ENCODE measurements at places on chromosomes 16 and 17.
A peak's percentile ranks its signal among the peaks of the same experiment; 100 is the strongest.

- no peak for DNase-seq
Observed at GRCh38 chr17:265718-266117, 84.3 kb upstream of the DOC2B start.

GRCh38 chr16:50547340-50548124 lies 664 bp upstream of the NKD1 start:
- no peak for DNase-seq

GRCh38 chr17:55634702-55635101 lies 88.0 kb downstream of the TMEM100 start:
- no peak for DNase-seq

- DNase-seq, result no peak
Observed at GRCh38 chr17:75468291-75468754, 11.9 kb downstream of the TMEM94 start.

DNA sequence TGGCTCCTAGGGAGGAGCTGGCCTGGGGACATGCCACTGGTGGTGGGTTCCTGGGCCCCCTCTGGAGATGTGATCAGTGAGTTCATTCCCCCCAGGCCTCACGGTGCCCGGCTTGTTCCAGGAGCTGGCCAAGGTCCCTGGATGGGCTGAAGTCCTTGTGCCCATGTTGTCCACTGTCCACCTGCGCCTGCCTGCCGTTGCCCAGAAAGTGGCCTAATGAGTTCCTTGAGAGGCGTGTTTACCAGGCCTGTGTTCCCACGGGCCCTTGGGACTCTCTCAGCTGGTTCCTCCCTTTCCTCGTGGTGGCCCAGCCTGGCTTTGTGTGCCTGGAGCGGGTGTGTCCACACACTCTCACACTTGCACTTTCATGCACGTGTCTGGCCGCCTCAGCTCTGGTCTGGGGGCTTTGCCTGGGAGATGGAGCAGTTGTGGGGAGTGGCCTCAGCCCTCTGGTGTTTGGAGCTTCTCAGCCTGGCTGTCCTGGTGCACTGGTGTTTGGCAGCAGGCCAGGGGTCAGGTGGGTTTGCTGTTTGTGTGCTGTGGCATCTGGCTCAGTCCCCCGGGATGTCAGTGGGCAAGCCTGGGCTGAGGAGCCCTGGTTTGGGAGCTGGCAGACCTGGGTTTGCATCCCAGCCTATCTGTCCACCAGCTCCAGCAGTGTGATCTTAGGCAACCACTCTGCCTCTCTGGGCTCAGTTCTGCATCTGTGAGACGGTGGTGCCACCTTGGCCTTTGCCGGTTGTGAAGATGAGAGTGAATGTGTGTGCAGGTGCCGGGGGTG lies 18.0 kb downstream of the ADCY7 start:
- no peak for DNase-seq

DNA sequence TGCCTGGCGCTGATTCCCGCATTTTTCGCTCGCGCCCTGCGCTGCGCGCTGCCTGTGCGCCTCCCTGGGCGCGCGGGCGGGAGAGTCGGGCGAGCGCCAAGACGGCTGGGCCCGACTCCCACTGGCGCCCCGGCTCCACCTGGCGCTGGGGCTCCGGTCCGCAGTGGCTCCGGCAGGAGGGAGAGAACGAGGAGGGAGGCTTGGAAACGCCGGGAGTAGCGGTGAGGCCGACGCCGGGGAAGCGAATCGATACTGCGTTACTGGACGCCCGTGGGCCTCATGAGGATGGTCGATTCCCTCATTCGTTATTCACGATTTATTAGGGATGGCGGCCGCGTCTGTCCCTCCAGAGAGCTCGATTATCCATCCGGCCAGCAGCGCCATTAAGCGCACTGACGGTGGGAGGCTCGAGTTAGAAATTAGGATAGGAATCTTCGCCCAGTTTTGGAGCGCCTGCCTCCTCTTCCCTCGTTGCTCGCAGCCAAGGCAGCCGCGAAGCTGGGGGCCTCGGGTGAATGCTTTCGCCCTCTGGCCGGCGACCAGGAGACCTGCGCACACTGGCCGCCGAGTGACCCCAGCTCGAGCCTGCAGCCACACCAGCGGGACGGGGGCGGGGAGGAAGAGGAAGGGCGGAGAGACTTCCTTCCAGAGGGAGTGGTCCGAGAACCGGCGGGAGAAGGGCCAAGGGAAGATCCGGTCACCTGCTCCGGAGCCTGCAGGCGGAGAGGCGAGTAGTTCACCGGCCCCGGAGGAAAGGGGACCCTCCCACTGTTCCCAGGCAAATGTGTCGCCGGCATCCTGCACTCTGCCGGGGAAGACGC lies 1.3 kb upstream of the PCGF2 start:
- DNase-seq, result peak; percentile 80

GRCh38 chr16:57863434-57864160 lies 61.3 kb upstream of the KIFC3 start:
- DNase-seq, result peak; percentile 34

DNA sequence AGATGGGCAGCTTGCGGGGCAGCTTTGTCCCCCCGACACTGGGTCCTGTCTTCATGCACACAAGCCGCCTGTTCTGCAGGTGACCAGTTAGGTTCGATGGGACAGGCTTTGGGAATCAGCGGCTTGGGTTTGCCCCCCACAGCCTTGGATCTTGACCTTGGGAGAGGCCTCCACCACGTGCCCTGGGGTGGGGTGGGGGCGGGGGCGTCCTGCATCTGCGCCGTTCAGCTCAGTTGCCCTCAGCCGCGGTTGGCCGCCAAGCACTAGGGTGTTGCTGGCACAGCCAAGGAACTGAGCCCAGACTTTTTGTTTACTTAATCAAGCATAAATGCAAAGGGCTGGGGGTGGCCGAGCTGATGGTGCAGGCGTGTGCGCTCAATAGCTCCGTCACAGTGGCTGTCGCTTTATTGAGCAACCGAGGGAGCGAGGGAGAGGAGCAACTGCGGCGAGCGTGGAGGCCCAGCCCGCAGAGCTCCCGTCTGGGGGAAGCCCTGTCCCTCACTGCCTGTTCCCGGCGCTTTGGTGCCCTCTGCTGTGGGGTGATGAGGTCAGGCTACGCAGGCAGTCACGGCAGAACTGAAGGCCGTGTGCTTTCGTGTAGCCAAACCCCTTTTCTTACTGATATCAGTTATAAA lies 33.9 kb downstream of the JPH3 start:
- peak; percentile 53 for DNase-seq

- peak; percentile 85 for DNase-seq
Observed at GRCh38 chr17:27455914-27456680, at the start of gene KSR1. Gene KSR1, plus strand, starts transcription at chr17:27456448. Its CDS starts 196 bp downstream, at chr17:27456644.

DNA sequence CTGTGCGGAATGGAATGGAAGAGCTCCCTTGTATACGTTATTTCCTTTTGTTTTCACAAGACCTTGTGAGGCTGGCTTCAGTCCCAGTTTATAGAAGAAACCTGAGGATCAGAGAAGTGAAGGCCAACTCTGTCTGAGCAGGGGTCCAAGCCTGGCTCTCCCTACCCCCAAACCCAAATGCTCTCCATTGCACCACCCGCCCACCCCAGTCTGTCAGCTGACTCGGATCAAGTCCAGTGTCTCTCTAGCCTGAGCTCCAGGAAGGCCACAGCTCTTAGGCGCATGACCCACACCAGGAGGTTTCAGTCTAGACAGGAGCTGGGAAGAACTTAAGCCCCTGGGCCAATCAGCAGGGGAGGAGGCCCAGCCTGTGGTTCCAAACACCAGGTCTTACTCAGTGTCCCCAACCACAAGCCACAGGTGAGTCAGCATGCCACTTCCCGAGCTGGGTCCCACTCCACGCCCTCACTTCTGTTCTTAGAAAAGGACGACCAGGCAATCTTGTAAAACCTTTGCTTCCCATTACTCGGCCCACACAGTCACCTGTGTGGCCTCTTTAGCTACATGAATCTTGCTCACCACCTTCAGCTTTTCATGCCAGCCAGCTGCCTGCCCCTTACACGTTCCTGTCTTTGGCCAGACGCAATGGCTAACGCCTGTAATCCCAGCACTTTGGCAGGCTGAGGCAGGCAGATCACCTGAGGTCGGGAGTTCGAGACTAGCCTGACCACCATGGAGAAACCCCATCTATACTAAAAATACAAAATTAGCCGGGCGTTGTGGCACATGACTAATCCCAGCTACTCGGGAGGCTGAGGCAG lies 27.8 kb downstream of the TK2 start:
- no peak for DNase-seq

DNA sequence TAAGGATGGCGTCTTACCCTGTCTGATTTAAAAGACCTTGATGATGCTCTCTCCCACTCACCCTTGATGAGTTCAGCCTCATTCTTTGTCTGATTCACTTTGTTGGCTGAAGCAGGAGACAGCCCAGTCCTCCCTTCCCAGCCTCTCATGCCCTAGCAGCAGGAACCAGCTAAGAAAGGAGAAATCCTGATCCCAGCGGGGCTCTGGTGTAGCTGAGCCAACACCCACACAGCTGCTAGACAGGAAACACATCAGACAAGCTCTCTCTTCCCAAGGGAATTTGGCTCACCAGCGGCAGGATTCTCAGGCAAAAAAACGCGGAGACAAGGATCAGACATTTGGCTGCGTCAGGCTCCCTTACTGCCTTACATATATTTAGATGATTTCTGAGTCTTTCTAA lies 211.5 kb downstream of the CDH11 start:
- no peak for DNase-seq

- no peak for DNase-seq
Observed at GRCh38 chr17:35377068-35377467, 3.6 kb upstream of the SLFN11 start.

GRCh38 chr17:40362696-40363110 lies 1.8 kb downstream of the GJD3 start:
- DNase-seq, result no peak

DNA sequence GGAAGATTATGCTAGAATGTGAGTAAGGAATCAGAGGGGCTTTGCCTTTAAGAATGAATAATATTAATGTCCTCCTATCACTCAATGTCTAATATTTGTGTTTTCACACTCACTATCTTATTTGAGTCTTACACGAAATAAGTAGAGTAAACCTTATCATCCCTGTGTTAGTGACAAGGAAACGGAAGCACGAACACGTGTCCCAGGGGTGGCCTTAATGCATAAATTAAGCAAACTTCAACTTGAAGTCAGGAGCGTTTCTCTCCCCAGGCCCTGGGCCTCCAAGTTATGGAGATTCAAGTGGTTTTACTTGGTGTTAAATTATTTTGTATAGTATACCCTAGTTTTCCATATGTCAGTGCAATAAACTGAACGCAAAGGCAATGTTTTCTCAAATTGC lies 96.0 kb downstream of the WDR59 start:
- DNase-seq, result no peak

- no peak for DNase-seq
Observed at GRCh38 chr17:33045216-33045615, 53.6 kb downstream of the SPACA3 start.

DNA sequence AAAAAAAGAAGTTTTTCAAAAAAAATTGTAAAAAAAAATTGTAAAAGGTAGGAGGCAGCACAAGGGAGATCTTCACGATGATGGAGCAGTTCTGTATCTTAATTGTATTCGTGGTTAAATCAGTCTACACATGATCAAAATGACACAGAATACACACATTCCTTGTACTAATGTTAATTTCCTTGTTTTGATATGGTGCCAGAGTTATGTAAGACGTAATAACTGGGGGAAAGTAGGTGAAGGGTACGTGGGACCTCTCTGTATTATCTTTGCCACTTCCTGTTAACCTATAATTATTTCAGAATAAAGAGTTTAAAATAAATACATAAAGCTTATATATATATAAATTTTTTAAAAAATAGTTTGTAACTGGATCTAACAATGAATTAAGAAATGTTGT lies 36.8 kb downstream of the HELZ start:
- DNase-seq, result no peak

DNA sequence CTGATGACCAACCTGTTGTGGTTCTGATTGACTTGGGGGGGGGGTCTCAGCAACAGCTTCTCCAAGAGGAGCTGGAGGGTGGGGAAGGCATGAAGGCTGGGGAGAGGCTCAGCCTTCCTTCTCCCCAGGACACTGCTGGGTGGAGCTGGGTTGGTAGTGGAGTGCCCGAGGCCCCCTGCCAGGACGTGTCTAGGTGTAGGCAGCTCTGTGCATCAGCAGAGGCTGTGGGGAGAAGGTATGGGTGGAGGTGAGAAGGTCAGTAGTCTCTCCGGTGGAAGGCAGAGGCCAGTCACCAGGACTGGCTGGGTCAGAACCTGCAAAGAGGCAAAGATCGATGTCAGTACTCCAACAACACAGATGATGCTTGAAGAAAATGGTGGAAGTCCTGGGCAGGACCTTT lies 3.9 kb downstream of the CHAD start:
- no peak for DNase-seq

DNA sequence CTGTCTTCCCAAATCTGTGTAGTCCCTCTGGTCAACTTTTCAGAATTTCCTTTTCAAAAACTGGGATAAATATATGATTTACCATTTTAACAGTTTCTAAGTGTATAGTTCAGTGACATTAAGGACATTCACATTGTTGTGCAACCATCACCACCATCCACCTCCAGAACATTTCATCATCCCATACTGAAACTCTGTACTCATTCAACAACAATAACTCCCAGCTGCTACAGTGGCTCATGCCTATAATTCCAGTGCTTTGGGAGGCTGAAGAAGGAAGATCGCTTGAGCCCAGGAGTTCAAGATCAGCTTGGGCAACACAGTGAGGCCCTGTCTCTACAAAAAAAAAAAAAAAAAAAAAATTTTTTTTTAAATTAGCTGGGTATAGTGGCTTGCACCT lies 131.0 kb downstream of the AATF start:
- DNase-seq, result no peak

DNA sequence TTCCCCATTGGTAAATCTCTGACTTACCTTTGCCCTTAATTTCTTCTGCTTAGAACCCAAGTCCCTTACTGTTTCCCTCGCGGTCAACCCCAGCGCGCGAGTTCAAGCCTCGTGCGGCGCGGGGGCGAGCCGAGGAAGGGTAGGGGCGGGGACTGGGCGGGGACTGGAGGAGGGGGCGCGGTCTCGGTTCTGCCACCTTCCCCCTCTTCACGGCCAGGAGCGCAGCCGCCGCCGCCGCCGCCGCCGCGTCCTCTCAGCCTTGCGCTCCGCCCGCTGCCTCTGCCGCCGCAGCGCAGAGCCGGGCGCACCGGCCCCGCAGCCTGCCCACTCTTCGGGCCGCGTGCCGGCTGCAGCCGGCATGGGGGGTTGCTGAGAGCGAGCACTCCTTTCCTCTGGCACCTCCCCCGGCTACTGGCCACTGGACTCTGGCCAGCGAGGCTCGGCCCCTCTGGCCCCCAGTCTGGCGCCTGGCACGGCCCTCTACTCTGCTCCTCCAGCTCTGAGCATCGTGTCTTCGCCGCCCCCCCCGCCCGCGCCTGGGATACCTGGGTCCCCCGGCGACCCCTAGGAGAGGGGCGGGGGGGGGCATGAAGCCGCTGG lies at the start of gene RAPGEFL1:
RAPGEFL1 (plus strand) TSS at position 196 of the 600 bp plus-strand sequence; CDS start at position 588, 392 bp downstream.
- DNase-seq, result peak; percentile 64

DNA sequence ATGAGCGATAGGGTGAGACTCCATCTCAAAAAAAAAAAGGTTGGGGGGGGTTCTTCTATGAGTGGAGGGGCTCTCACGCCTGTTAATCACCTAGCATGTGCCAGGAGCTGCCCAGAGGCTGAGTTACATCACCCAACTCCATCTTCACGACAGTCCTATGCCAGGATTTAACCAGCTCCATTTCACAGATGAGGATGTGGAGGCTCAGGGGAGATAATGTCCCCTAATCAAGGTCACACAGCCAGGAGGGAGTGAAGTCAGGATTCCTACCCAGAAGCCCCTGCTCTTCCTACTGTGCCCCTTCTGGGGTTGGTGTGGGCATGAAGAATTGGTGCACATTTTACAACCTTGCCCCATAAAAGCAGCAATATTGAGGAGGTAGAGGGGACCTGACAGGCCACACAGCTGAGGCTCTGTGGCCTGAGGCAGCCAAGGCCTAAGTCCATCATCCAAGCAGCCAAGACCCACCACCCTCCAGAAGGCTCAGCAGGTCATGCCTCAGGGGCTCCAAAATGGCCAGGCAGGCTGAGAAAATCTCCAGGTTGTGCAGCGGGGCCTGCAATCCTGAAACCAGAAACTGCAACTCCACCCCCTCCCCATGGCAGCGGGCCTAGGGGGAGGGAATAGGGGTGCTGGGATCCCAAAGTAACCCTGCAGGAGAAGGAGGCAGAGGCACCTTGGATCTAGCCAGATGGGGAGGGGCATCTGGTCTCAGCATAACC lies 6.9 kb downstream of the PPY start:
- DNase-seq, result no peak

Measured in NCI-H774 (cell line).